ENCODE measurements at places on chromosomes 2 and 18.

DNA sequence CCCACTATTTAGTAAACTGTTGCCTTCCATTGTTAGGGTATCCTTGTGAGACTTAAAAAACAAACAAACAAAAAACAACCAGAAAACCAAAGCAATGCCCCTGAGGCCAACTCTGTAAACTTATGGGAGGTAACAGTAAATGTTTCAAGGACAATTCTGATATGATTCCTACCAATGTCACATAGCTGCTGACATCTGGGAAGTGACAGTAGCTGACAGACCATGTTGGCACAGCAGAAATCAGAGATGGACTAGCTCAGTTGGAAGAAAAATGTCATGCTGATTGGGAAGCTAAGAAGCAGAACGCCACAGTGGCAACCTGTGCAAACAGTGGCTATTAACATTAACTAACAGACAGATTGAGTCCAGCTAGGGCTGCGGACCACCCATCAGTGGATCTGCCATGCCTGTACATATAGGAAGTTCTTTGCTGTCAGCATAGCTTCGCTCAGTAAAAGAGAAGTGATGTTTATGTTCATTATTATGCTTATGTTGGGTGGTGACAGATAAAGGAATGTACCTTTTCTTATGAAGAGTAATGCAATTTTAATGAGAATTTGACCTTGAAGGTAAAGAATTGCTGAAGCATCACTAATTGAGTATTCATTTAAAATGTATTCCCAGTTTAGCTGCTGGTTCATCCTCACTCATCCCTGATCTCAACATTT lies 180.6 kb downstream of the PARD3B start:
- no peak for DNase-seq

DNA sequence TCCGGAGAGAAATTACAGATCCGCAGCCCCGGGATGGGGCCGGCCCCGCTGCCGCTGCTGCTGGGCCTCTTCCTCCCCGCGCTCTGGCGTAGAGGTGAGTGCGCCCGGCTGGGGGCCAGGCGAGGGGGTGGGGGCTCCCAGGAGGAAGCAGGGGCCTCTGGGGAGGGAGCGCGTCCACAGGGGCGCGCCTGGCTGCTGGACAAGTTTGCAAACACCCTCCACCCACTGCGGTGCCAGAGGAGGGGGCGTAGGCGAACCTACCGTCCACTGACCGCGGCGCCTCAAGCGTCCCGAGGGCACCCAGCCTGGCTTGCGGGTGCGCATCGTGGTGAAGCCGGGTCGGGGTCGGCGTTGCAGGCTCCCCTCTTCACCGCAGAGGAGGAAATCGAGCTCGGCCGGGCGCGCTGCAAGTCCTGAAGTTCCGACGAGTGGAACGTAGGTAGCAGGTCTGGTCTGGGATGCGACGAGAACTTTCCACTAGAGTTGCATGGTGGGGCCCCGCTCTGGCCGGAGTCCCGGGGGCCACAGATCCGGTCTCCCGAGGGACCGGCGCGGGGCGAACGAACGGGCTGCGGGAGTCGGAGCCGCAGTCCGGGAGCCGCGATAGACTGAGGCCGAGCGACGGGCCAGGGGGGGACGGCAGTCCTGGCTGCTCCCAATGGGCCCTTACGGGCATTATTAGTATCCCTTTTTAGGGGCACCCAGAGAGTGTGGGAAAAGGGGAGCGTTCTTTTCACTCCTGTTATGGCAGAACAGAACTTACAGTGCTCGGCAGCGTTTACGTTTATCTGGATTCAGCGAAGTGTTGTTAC lies 502 bp downstream of the MERTK start:
- DNase-seq, result peak; percentile 14

DNA sequence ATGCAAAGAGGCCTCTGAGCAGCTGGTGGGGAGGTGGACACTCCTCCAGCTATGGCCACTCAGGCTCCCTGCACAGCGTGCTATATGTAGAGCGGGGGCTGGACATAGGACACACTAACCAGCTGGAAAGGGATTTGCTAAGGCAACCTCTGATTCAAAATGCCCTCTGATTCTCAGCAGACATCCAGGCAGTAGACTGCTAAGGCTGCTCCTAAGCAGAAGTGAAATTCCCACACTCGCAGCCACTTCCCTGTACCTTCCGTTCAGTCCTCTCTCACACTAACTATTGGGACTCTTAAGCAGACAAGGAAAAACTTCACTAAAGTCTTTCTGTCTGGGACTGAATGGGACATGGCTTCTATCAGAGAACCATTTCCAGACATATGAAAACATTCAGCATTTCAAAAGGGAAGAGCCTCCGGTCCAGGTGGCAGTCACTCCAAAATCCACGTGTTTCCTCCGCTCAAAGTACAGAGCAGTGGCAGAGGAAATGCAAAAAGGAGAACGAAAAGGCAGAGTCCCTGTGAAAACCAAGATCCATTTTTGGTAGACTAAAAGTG lies 265.8 kb downstream of the TTC32 start:
- no peak for DNase-seq

DNA sequence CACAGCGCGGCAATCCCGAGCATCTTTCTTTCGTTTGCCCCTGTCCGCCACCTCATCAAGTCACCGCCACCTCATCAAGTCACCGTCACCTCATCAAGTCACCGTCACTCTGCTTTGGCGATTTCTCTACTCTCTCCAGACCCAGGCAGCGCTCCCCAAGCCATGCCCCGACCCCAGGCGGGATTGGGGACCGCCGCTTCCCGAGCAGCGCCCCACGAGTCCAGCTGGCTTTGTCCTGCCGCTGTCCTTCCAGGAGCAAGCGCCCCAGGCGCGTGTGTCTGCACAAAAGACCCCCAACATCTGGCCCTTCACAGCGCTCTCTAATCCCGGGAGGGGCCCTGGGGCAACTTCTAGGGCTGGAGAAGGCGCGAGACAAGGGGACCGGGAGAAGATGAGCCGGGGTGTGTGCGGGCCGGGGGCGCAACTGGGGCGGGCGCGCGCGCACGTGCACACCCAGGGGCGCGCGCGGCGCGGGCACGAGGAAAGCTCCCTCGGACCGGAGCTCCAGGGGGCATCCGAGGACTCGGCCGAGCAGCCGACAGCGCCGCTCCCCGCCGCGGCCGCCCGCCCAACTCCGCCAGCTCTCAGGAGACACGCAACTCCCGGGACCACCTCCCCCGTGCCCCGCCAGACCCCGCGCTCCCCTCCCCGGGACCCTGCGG lies 633 bp upstream of the RNF152 start:
- DNase-seq, result peak; percentile 20

DNA sequence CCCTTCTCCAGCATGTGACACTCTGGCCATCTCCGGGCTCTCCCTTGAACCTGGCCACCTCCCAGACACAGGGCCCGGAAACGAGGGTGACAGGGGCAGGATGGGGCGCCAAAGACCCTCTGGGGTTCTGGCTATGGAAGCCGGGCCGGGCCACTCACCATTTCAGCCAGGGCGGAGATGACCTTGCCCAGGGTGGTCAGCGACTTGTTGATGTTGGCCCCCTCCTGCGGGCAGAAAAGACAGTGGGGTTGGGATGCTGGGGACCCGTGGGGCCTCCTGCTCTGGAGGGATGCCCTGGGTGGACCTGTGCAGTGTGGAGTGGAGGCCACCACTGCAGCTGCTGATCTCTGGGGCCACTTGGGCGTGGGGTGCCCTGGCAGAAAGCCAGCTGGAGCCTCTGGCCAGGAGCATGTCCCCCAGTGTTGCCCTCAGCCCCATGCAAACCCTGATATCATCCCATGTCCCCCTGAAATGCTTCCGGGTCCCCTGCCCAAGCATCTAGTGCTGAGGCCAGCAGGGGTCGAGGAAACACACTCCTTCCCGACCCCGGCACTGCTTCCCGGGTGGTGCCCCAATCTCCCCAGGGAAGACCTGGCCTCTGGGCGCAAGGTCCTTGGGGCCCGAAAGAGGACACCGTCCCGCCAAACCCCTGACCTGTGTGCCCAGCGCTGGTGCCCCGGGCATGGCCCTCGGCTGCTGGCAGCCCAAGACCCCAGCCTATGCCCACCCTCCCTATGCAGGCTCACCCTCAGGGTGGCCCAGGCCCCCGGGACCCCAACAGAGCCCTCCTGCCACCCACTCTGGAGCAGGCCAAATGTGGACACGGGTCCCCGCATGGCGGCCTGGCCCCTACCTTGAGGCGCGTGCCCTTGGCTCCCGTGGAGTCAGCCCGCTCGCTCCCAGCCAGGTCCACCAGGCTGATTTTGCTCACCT lies 36.9 kb downstream of the KIF1A start:
- DNase-seq, result no peak

GRCh38 chr2:129923265-129924091 lies 56.0 kb upstream of the RAB6C start:
- no peak for DNase-seq
